ENCODE measurements at places on chromosomes 7 and 10.
A peak's percentile ranks its signal among the peaks of the same experiment; 100 is the strongest.

GRCh38 chr7:75584354-75584753, 92.2 kb downstream of the SPDYE5 start:
- no peak for DNase-seq

DNA sequence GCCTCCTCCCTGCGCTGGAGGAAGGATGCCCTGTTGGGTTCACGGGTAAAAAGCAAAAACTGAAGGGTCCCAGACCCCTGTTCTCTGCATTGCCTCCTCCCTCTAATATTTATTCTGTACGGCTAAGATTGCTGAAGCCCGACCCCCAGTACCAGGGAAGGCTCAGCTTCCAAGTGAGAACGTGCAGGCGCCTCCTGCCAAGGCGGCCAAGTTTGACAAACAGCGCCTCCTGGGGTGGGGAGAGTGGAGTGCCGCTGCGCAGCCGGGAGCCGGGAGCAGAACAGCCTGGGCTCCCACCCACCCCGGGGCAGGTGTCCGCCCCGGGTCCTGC, 4.7 kb upstream of the EBF3 start:
- DNase-seq, result no peak

DNA sequence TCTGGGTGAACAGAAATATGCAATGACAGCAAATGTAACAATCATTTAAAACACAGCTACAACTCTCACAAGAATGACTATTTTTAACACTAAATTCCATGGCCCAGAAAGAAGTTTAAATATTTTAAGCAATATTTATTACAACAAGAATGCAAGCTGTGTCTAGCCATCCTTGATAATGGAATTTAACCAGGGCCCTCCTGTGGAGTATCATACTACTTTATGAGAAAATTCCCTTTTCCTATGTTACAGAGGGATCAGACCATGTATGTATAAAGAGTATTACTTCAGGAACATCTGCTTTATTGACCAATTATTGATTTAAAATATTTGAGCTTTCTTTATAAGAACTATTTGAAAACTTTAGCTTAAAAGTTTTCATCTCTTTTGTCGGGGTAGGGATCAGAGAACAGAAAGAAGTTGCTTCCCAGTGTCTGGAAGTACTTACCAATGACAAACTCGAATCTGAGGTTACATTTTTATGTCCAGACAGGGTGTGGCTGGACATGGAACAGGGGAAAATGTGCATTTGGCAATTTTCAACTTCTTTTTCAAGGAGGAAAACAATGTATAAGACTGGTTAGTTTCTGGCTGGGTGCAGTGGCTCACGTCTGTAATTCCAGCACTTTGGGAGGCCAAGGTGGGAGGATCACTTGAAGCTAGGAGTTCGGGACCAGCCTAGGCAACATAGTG, 48.3 kb upstream of the NRBF2 start:
- no peak for DNase-seq

GRCh38 chr7:45187946-45188411, 30.4 kb downstream of the RAMP3 start:
- no peak for DNase-seq

DNA sequence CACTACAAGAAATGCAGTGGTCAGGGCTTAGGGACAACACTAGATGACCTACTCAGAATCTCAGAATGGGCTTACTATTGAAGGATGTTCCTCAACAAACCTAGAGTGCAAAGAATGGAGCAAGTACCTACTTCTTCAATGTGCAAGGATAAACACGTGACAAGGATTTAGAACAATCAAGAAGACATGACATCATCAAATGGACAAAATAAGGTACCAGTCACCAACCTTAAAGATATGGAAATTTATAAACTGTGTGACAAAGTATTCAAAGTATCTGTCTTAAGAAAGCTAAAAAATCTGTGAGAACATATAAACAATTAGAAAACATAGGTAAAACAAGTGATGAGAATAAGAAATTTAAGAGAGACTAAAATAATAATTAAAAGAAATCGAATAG, 656.1 kb downstream of the ZWINT start:
- DNase-seq, result no peak

GRCh38 chr7:93894966-93895640, 4.5 kb upstream of the TFPI2 start:
- no peak for DNase-seq

DNA sequence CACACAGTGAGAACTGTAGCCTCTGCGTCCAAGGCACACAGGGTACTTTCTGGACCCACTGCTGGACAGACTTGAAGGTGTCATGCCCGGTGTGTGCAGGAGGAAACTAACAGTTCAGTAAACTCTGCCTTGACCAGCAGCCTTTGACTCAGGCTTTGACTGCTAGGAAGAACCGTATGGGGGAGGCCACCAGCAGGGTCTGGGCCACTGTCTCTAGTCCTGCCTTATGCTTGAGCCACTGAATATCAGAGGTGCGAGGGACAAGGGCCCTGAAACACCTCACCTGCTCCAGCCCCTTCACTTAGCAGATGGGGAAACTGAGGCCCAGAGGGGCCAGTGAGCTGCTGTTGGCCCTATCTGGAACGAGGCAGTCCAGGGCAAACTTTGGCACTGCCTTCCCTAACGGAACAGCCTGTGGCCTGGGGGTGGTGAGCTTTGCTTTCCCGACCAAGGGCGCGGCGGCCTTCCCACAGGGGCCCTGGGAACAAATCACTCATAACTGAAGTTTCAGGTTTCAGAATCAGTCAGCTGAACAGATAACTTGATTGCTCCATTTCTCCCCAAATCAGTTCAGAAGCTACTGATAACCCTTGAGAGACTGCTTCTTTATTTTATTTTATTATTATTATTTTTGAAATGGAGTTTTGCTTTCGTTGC, 130.0 kb downstream of the FAM53B start:
- DNase-seq, result no peak

DNA sequence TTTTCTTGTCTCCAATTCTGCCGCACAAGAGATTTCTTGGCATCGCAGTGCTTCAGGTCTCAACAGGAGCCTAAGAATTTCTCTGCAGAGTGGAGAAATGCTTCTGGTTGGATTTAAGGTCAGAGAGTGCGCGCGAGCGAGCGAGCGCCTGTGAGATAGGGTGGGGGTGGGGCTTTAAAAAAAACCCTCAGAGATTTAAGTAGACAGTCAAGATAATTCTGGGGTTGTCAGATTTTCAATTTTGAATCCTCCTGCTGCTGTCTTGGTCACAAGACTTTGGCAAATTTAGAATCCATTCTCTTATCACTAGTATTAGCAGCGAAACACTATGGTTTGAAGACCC, 49.7 kb downstream of the CPEB3 start:
- DNase-seq, result no peak

DNA sequence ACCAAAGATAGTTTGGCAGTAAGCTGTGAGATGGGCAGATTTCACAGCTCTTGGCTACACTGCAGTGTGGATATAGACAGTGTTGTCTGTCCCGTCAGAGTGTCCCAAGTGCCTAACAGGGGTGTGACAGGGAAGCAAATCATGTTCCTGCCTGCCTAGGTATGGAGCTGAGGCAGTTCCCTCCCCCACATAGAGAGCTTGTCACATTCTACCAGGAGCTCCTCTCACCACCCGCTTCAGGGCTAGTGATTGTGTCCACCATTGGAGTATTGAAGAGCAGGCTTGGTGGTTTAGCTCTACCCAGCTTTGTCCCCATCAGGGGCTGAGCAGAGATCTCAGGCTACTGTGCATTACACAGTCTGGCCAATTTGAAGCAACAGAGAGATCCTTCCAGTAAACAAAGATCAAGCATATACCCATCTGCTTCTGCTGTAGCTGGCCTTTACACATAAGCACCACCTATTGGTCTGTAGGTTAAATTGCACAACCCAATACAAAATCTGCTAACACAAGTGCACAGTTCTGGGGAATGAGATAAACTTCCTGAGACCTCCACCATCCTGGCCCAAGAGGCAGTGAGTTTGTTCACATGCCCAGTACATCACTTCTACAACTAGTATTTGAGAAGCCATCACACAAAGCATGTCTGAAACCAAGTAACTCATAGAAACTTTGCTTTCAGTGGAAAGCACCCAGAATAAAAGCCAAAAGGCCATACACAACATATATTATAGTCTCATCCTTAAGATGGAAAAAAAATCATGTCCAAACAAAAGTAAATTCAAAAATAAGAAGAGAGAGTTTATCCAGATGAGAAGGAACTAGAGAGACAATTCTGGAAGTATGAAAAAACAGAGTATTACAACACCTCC, 67.3 kb downstream of the GLCCI1 start:
- DNase-seq, result peak; percentile 11

DNA sequence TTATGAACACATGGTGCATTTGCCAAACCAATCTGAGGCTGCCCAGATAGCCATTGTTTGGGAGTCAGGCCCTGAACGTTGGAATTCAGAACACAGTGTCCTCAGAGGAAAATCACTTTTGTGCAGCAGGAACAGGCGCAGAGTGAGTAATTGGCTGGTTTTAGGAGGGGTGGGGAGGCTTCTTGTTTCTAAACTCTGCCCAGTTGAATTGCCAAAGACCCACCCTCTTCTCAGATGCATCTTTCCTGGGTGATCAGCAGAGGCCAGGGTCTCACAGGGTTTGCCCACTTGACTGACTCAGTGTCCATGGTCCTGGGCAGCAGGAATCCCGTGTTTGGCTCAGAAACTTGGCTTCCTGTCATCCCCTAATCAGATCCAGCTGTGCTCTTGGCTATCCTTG, 24.3 kb downstream of the PRLHR start:
- DNase-seq, result no peak

- DNase-seq, result no peak
Measured at GRCh38 chr7:156993021-156993924, 17.2 kb downstream of the MNX1 start.

DNA sequence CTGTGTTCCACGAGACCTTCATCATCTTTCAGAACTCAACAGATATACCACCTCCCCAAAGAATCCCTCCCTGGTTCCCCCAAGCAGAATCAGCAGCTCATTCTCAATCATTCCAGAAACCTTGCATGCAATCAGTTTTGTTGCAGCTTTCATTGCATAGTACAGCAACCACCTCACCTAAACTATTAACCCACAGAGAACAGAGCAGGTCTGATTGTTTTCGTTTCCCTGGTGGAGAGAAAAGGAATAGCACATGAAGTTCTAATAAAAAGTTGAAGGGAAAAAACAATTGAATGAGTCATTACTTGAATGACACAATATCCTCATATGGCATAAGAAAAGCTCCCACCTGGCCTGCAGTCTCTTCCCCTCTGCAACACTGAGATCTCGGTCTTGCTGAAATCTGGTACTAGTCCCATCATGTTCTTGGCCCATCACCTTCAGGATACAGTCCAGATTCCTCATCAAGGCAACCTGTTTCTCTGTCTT, 147.1 kb upstream of the GDF10 start:
- no peak for DNase-seq

DNA sequence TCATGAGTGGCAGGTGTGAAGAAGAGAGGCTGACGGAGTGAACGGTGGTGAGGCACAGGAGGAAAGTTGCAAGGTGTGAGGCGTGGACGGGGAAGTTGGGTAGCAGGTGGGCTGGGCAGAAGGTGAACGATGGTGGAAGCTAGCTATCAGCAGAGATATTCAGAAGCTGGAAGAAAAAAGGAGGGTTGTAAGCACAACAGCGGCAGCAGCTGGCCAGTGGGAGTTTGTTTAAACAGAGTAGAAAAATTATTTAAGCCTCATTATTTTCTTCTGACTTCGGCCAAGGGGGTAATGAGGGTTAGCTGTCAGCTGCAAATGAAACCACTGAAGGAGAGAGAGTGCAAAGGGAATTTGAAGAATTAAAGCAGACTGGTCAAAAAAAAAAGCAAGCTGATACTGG, 62.1 kb upstream of the PRKAR2B start:
- DNase-seq, result no peak

- no peak for DNase-seq
Measured at GRCh38 chr10:53130337-53130736, 357.8 kb upstream of the MBL2 start.

GRCh38 chr10:99619090-99619800, 994 bp downstream of the SLC25A28 start:
- DNase-seq, result no peak

DNA sequence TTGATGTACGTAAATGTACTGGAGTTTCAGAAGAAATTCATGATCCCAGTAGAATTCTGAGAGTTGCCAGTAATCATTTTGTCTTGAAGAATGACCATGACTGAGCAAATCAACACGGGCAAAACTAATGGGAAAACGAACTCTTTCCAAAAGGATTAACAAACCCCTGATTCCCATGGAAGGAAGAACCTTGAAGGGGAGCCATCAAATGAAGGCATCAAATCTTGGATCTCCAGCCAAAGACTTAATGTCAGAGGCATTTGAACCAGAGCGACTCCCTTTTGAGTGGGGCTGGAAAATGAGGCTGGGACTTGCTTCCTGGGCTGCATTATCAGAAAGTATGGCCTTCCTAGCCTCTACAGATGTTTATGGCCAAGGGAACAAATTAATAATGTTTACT, 364.4 kb upstream of the PRKCQ start:
- no peak for DNase-seq

DNA sequence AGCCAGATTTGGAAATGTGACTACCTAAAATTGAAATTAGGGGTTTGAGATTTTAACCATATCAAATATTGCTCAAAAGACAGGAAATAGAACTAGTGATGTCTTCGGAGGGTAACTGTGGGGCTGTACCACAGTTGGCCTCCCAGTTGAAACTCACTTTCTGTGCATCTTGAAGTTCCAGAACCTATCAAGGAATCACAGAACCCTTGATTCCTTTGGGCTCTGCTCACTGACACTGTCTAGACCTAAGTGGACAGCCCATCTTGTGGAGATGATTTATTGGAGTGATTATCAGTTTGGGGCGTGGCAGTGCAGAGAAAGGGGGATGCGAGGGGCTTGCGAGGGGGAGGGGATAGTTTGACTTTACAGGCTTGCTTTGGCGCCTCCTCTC, 134.2 kb upstream of the GJD4 start:
- DNase-seq, result no peak

- DNase-seq, result peak; percentile 40
Measured at GRCh38 chr7:30510124-30511075, 5.8 kb upstream of the GGCT start.

GRCh38 chr7:46713868-46714596, 793.0 kb upstream of the IGFBP3 start:
- no peak for DNase-seq

GRCh38 chr10:67990093-67990492, 85.0 kb downstream of the HERC4 start:
- DNase-seq, result no peak

DNA sequence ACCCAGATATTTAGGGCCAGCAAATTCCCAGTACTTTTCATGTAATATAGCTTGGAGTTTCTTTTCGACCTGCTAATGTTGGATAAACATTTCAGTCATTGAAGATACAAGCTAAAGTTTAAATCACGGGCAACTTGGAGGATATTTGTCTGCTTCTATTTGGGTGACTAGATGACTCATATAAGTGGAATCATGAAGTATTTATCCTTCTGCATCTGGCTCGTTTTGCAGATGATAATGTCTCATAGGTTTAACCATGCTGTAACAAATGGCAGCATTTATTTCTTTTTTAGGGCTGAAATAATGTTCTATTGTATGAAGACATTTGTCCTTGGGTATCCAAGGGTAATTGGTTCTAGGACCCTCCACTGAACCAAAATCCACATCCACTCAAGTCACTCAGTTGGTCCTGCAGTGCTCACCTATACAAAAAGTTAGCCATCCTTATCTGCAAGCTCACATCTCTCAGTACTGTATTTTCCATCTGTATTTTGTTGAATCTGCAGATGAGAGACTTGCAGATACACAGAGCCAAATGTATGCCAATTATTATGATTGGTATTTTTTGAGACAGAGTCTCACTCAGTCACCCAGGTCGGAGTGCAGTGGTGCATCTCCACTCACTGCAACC, 187.2 kb upstream of the CSTF2T start:
- no peak for DNase-seq

GRCh38 chr7:131424219-131424822, 96.6 kb downstream of the MKLN1 start:
- DNase-seq, result peak; percentile 40
